ENCODE measurements at places on chromosomes 12 and 14.

- DNase-seq = no peak
Observed at GRCh38 chr12:111556676-111557075, 42.4 kb downstream of the ATXN2 start.

DNA sequence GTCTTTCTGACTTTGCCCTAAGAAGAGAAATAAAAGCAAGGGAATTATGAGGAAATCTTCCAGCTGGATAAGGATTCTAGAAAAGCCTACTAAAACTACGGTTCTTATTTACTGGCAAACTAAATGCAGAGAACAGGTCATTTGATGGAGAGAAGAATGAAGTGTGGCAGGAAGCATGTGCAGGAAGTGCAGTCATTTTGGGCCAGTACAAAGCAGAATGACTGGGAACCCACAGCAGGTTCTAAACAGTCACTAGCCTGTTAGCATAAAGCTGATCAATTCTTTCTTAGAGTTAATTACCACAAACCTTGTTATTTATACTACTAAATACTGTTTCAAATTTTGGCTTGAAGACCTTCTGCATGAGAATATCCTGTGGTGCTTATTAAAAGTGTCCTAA, 36.7 kb downstream of the CFAP54 start:
- no peak for DNase-seq

GRCh38 chr12:21879312-21879711, 61.9 kb downstream of the ABCC9 start:
- no peak for DNase-seq

- DNase-seq = no peak
Observed at GRCh38 chr12:113051759-113052158, 4.8 kb upstream of the DTX1 start.

DNA sequence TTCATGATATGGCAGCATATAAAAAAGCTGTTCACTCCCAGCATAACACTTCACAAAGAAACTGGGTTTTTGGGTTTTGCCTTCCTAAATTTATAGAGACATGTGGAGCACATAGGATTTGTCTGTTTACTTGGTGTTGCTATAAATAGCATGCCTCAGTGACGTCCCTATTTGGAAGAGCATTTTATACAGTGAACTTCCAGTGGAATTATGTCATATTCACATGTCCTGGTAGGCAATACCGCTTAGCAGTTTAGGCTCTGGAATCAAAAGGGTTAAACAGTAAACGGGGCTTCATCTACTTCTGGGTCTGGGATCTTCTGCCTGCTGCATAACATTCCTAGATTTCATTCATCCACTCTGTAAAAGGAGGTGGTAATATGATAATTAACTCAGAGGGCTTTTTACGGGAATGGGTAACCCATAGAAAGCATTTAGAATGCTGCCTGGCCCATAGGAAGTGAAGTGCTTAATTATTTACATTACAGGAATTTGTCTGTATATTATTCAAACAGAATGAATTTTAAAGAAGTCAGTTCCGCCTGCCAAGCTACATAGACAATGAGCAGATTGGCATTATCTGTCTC, 396.1 kb downstream of the TMTC2 start:
- no peak for DNase-seq
